ENCODE measurements at places on chromosomes 5 and 9.

DNA sequence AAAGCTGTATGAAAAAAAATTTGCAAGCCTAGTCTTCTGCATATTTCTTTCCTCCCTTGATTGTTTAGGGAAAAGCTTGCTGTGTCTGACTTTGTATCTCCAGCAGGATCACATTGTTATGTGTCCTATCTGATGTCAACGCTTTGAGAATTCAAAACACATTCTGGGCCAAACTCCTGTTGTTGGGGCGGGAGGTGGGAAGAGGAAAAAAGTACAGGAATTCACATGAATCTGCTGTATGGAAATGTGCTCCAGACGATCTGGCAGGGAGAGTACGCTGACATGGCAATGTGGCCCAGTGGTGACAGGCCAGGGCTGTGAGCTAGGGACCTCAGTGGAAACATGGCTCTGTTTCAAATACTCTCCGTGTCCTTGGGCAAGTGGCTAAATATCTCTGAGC lies 87.4 kb upstream of the GNA14 start:
- no peak for DNase-seq

DNA sequence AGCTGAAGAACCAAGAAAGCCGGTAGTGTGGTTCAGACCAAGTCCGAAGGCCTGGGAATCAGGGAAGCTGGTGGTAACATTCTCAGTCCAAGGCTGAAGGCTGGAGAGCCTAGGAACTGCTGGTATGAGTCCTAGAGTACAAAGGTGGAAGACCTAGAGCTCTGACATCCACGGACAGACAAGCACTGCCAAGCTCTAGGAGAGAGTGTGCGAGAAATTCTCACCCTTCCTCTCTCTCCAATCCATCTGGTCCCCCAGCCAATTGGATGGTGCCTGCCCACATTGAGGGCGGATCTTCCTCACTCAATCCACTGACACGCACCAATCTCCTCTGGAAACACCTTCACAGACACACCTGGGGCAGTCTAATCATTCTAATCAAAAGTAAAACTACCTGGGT lies 19.7 kb upstream of the ADAMTS19 start:
- no peak for DNase-seq

DNA sequence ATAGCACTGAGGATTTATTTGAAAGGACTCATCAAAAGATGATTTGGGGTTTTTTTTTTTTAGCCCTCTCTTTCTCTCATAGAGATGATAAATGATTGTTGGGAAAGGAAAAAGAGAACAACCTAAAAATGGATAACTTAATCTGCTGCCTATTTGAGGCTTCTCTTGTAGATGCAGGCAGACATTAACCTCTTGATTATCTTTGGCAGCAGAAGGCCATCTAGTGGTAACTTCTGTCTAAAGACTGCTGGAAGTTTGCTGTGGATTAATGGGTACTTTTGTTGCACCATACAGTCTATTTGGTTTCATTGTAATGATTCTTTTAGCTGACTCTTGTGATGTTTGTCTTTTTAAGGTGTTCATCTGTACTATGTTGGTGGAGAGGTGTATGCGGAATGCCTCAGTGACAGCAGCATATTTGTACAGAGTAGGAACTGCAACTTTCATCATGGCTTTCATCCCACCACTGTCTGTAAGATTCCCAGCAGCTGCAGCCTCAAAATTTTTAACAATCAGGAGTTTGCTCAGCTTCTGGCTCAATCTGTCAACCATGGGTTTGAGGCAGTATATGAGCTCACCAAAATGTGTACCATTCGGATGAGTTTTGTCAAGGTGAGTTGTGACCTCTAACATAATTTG lies 18.8 kb downstream of the SMIM32 start:
- peak; percentile 54 for DNase-seq

- DNase-seq: peak; percentile 10
These were observed 87.0 kb downstream of the ZNF618 start for GRCh38 chr9:113963017-113963620.

- DNase-seq: no peak
These were observed 22.6 kb downstream of the LAMC3 start for GRCh38 chr9:131031642-131032005.

- DNase-seq: no peak
These were observed 279.3 kb downstream of the ASTN2 start for GRCh38 chr9:117135501-117136098.

GRCh38 chr9:117247266-117247665 lies 167.6 kb downstream of the ASTN2 start:
- DNase-seq: peak; percentile 28

- DNase-seq: no peak
These were observed 715 bp downstream of the LCN8 start for GRCh38 chr9:136757328-136757727.

DNA sequence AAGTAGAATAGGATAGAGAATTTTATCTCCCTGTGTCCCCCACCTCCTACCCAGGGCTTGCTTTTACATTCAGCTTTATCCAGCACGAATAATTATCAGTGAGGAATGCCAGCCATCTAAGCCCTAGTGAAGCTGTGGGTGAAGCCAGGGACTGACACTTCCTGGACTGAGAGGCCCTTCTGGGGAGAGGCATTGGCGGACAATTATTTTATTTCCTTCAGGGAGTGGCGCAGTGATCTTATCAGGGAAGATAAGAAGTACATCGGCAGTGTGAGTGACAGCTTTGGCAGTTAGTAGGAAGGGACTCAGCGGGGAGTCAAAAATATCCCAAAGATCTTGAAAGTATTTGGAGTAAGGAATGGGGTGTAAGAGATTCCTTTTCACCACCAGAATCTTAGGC lies 34.9 kb upstream of the RPS23 start:
- DNase-seq: no peak
